ENCODE measurements at places on chromosomes 11 and 22.

- no peak for DNase-seq
Observed at GRCh38 chr11:92314499-92314898, 89.9 kb downstream of the FAT3 start.

GRCh38 chr11:130580891-130581492, 132.5 kb downstream of the ADAMTS15 start:
- no peak for DNase-seq

DNA sequence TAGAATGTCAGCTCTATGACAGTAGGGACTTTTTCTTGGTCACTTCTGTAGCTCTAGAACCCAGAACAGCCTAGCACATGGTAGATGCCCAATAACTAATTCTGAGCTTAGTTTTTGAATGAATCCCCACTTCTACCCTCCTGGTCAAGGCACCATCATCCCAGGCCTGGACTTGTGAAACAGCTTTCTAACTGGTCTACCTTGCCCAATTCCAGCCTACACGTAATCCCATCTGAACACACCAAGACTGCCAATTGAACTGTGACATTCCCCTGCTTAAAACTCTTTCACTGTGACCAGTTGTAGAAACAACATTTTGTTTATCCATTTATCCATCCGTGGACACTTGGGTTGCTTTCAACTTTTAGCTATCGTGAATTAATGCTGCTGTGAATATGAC, 6.1 kb upstream of the FOLR3 start:
- DNase-seq, result no peak

- DNase-seq, result no peak
Observed at GRCh38 chr11:30594646-30595411, 8.7 kb upstream of the MPPED2 start.

DNA sequence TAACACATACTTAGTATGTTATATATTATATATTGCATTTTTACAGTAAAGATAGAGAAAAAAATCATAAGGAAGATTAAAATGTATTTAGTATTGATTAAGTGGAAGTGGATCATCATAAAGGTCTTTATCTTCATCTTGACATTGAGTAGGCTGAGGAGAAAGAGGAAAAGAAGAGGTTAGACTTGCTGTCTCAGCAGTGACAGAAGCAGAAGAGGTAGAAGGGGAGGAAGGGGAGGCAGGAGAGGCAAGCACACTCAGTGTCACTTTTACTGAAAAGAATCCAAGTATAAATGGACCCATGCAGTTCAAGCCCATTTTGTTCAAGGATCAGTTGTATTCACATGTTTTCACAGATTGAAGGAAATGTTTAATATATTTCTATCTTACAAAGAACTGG, 69.7 kb downstream of the GAB2 start:
- no peak for DNase-seq
